Esophagus squamous epithelium (tissue), 5 donors: ENCODE measurements at places on chromosomes 12 and 14.

DNA sequence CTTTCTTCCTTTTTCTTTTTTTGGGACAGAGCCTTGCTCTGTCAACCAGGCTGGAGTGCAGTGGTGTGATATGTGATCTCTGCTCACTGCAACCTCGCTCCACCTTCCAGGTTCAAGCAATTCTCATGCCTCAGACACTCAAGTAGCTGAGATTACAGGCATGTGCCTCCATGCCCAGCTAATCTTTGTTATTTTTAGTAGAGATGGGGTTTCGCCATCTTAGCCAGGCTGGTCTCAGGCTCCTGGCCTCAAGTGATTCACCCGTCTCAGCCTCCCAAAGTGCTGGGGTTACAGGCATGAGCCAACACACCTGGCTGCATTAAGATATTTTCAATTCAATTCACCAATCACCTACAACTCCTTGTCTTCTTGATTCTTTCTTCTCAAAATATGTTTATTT lies 1046.5 kb downstream of the GALC start:
- no peak for DNase-seq

GRCh38 chr14:75495882-75496281 lies 26.4 kb upstream of the BATF start:
- DNase-seq, result no peak

DNA sequence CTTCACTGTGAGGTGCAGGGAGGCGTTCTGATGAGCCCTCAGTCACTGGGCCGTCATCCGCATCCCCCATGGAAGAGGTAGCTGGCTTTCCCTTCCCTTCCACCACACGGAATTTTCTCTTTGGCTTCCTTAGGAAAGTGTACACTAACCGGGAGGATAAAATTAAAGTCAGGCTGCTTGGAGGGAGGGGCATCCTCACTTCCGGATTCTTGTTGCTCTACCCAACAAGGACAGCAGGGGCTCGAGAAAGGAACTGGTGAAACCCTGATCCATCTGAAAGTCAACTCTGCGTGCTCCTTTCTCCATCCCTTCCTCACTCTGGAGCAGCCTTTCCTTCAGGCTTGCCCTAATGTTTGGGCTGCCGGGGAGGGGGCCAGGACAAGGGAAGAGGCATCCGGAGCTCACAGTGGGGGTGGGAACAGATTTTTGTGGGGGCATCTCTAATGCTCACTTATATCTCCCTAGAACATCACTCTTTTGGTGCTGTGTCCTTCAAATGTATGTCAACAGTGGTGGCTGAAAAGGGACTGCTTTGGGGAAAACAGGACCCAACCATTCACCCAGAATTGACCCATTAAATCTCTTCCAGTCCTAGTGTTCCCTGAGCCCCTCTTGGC lies 101.4 kb upstream of the FKBP4 start:
- DNase-seq, result no peak

DNA sequence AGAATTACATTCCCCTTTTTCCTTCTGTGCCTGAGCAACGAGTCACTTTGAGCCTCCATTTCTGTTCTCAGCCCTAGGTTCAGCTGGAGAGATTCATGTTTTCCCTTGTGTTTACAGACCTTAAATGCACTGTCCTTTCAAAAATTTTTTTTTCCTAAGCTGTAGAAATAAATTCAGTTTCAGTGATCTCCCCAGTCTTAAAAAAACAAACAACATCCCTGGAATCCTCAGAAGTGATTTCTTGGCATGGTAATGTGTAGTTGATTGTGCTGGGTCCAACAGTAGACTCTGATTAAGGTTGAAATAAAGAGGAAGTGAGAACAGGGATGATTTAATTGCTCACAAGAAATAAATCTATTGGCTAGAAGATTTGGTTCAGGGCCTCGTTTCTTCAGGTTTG lies 89.3 kb downstream of the NTN4 start:
- no peak for DNase-seq
